NCI-H1048 (cell line): ENCODE measurements at places on chromosomes 7 and 10.

DNA sequence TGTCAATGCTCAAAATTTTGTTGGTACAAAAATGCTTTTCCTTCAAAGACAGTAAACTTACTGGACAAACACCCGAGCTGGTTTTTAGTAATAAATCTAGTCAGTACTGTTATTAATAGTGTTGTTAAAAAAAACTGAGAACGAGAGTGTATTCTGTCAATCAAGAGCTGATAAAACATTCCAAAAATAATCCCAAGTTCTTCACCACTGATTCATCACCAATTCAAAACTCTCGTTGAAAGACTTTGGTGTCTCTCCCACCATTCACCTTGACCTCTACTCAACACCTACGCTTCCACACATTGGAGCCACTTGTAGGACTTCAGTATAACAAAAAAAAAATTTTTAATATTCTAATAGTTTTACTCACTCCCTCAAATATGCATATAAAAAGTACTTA is 279.2 kb downstream of the PARD3 start:
- DNase-seq = no peak

DNA sequence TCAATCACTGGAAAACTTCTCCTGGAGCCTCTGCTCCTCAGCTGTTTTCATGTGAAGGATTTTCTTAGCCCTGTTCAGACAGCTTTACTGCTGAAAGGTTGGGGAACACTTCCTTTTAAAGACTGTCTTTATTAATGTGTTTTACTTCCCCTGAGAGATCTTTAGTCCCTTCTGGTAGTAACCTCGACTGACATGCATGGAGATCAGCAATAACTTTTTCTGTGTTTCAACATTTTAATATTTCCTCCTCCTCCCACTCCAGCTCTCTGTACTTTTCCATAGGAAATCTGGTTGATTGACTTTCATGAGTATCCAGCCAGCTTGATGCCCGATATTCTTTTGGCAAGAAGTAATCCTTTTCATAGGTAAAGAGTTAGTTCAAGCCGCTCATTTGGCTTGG is 62.7 kb upstream of the STRIP2 start:
- DNase-seq = no peak

- DNase-seq = no peak
These were observed 2.1 kb downstream of the GRM3 start for GRCh38 chr7:86645676-86646276.

- DNase-seq = no peak
These were observed 12.5 kb upstream of the NKX6-2 start for GRCh38 chr10:132798403-132798802.

- DNase-seq = no peak
These were observed 449.1 kb upstream of the NRP1 start for GRCh38 chr10:33783557-33783956.
